RCC 7860 (cell line): ENCODE measurements at places on chromosomes 5 and 9.

DNA sequence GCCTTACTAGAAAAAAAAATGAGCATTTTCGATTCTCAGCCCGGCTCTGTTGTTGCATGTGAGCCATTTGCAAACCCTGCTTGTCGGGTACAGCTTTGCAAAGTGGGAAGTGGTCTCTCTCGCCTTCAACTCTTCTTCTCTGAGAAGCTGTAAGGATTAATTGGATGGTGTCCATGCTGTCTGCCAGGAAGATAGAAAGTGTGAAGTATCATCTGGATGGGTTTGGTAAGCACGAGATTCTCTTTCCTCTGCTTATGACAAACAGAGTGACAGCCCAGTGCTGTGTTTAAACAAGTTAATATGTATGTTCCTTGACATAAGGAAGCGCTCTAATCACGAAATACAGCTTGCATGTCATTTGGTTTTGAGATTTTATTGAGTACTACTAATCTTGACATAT lies 109.1 kb upstream of the SPATA31D4 start:
- DNase-seq = no peak

GRCh38 chr9:38110476-38110875 lies 41.4 kb upstream of the SHB start:
- peak; percentile 38 for DNase-seq

DNA sequence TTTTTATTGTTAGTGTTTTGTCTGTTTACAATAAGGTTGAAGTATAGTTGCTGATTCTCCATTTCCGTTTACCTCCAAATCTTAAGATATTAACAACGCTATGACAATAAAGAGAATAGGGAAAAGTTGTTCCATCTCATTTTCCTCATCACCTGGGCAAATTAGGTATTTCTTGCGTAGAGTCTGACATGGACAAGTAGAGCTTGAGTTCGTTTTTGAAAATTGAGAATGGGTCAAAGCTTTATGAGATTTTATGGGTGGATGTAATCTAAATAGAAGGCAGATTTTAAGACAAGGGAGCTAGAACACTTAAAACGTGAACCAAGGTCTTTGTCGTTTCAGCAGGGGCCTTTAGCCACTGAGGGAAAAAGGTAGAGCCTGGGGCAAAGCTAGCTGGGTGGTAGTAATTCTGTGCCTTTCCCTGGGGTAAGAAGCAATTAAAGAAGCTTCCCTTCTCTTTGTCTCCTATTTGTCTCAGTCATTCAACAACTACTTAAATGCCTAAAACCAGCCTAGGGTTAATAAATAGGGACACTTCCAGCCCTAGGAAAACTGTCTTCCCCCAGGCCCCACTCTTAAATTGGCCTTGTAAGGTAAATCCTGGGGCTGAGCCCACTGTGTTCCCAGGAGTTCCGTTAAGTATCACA lies 551 bp upstream of the CAAP1 start:
- no peak for DNase-seq

- no peak for DNase-seq
Observed at GRCh38 chr5:137563301-137563645, 64.1 kb upstream of the SPOCK1 start.

DNA sequence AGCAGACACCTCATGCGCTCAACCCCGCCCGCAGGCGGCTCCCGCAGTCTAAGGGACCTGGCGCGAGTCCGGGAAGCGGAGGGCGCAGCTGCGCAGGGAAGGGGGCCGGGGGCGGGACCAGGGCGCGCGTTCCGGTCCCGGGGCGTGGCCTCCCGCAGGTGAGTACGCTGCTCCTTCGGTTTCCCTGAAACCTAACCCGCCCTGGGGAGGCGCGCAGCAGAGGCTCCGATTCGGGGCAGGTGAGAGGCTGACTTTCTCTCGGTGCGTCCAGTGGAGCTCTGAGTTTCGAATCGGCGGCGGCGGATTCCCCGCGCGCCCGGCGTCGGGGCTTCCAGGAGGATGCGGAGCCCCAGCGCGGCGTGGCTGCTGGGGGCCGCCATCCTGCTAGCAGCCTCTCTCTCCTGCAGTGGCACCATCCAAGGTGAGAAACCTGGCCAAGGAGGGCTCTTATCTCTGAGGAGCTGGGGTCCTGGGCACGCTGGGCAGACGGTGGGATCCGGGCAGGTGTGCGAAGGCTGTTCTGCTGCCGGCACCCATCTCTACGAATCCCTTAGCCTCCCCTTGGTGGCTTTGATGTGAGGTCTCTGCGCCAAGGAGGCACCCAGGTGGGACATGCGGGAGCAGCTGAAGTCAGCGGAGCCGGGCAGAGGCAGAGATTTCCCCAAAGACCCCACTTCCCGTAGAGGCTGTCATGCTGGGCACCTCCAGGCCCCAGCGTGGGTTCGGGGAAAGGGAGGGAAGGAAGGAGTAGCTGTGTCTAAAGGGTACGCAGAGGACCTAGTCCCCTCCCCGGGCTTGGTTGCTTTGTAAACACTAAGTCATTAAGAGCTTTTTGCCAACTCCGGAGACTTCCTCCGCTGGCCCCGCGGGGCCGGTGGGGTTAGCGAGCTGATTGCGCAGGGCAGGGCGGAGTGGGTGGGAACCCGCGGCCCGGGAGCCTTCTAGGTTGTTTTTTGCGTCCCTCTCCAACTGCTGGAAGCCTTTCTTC lies at the start of gene F2RL1:
Gene F2RL1 (plus strand): TSS at position 187 of the 988 bp plus-strand sequence. CDS start 153 bp downstream, at position 340.
- DNase-seq = no peak

GRCh38 chr5:169646856-169647255 lies 9.8 kb downstream of the DOCK2 start:
- DNase-seq = no peak

DNA sequence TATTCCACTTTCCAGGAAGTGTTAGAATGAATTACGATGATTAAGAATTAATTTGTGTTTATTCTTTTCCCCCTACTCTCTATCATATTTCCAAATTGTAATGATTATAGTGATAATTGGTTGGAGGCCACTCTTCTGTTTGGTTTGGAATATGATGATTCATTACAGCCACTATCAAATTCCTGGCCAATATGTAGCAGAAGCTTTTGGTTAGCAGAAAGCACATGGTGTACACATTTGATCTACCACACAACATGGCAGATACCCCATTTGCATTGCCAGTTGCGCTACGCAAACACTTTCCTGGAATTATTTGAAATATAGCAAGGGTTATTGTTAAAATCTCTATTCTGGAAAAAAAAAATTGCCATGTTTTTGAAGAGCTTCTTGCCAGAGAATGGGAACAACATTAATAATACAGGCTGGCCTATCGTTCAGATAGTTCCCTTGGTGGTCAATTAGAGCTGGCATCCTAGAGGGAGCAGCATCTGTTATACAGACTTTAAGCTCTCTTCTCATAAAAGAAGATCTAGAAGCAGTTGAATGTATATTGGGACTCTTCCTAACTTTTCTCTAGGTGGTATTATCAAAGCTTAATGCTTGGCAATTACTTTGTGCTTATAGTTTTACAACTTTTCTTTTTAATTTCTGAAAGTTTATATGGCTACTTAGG lies 455.0 kb upstream of the ACTBL2 start:
- DNase-seq = no peak

DNA sequence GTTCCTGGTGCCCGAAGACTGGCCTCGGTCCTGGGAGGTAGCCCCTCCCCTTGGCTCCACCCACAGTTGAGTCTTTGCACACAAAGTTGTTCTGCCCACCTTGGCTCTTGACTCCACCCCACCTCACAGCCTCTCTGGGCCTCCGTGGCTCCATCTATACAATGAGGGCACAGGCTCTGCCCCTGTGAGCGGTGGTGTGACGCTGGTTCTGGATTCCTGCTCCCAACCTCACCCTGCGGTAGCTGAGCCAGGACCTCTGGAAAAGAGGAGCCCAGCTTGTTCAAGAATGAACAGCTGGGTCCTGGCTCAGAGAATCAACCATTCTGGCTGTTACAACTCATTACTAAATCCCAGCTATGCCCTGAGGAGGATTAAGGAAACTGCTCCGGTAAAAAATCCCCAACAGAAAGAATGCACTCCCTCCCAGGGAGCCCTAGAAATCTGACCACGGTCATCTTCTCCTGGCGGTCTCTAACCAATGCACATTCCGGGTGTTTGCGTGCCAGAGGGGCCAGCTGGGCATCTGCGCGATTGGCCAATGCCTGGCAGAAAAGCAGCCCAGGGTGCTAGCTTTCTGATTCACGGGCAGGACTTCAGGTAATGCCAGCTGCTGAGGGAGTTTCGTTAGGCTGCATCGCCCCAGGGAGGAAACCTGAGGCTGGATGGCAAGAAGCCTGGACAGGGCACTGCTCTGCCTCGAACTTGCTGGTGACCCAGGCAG lies 9.9 kb upstream of the GRHPR start:
- peak; percentile 6 for DNase-seq

DNA sequence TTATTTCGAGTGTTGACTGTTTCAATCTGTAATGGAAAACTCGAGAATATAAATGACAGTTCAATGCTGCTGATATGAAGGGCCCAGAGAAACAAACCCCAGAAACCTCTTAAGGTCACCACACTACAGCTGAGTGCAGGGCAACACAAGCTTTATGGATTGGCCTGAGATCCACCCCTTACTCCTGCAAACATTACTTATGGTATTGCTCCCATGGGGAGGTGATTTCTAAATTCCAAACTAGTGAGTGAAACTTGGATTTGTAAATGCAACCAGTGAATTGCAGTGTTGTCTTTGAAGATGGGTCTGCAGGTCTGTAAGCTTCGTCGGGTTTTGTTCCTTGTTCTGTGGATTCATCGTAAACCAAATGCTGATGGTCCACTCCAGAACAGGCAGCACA lies 85.4 kb downstream of the NTRK2 start:
- no peak for DNase-seq

- DNase-seq = no peak
Observed at GRCh38 chr5:81800797-81801196, 49.9 kb upstream of the SSBP2 start.

- no peak for DNase-seq
Observed at GRCh38 chr5:43993634-43994351, 390.8 kb downstream of the NNT start.

DNA sequence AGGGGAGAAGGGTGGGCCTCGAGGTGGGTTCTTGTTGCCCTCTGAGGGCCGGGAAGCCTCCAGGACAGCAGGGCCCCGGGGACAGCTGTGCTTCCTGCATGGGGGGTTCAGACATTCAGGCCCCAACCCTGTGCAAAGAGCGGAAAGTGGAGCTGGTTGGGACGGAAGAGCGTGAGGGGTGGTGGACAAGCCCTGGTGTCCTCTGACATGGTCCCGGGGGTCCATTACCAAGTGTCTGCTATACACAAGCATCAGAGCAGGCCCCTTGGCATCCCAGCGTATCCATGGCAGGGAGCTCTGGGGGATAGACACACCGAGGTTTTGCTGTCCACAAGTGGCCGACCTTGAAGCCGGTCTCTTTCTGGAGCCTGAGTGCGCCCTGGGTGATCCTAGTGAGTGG lies 9.3 kb downstream of the PLPP7 start:
- DNase-seq = no peak

DNA sequence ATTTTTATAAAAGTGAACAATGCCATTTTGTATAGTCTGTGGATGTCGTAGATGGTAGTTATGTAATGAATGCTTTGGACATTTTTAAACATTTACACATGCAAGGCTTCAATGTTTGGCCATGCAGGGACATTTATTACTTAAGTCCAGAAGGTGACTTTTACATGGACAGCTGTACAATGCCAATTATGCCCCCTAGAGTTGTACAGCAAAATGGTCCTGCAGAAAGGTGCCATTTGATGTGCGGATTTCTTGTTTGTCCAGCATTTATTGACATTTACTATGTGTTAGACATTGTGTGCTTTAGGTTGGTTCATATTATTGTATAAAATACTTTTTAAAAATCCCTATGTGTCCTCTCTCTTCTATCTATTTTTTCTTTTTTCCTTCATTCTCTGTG lies 22.5 kb upstream of the COMMD10 start:
- no peak for DNase-seq

DNA sequence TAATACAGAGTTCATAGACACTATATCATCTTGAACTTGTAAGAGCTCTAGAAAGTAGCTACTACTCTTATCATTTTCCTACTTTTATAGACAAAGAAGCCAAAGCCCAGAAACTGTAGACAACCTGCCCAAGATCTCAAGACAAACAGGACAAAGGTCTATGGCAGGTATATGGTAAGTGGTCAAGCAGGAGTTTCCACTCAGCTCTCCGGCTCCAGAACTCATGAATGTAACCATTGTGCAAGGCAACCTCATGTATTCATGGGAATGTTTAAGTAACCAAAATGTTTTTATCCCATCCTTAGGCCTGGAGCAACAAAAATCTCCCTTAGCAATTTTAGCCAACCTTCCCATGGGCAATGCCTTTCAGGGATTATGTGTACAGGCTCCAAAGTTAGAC lies 163.4 kb upstream of the PUM3 start:
- no peak for DNase-seq

DNA sequence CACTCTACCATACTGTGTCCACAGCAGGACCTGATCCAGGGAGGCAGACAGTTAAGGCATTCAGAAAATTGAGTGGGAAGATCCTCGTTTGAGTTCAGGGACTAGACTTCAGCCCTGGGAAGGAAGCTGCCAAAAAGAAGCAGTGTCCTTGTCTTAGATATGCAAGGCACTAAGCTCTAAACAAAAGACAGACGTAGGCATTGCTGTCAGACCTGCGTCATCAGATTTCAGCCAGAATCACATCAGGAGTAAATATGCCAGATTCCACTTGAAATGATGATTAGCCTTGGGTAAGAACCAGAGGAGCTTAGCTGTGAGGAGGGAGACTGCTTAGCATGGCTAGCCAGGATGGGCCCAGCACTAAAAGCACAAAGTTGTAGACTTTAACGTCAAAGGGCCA lies 56.7 kb downstream of the MAMDC2 start:
- no peak for DNase-seq
